ENCODE measurements at places on chromosomes 6 and 20.

DNA sequence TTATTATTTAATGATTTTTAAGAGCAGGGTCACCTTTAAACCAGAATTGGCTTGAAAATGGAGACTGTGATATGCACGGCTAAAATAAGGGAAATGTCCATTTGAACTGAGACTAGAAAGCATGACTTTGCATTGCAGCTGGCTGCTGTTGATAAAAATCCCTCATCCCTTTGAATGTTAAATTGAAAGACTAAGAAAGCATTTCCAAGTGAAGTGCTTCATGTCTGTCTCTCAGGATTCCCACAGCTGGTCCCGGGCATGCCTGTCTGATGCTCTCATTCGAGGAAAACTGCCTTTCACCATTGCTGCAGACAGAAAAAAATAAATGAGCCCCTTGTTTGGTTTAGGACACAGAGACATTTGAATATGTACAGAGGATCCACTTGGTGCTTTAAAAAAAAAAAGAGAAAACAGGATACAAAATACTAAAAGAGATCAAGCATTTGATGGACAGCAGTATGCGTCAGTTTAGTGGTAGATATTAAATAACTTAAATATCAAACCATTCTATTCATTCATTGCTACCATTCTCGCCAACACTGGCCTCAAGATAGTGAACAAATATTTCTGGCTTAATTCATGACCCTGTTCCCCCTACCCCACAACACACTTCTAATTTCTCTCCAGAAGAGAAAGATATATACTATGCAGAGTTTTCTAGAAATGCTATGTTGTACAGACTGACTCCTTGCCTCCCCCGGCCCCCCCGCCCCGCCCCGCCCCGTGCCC lies 55.0 kb downstream of the TBC1D7 start:
- no peak for DNase-seq

- DNase-seq: no peak
Measured at GRCh38 chr20:840858-841567, 7.5 kb downstream of the FAM110A start.

GRCh38 chr6:7529141-7529540 lies 12.3 kb upstream of the DSP start:
- no peak for DNase-seq

GRCh38 chr6:168121303-168121665 lies 42.3 kb upstream of the FRMD1 start:
- no peak for DNase-seq

DNA sequence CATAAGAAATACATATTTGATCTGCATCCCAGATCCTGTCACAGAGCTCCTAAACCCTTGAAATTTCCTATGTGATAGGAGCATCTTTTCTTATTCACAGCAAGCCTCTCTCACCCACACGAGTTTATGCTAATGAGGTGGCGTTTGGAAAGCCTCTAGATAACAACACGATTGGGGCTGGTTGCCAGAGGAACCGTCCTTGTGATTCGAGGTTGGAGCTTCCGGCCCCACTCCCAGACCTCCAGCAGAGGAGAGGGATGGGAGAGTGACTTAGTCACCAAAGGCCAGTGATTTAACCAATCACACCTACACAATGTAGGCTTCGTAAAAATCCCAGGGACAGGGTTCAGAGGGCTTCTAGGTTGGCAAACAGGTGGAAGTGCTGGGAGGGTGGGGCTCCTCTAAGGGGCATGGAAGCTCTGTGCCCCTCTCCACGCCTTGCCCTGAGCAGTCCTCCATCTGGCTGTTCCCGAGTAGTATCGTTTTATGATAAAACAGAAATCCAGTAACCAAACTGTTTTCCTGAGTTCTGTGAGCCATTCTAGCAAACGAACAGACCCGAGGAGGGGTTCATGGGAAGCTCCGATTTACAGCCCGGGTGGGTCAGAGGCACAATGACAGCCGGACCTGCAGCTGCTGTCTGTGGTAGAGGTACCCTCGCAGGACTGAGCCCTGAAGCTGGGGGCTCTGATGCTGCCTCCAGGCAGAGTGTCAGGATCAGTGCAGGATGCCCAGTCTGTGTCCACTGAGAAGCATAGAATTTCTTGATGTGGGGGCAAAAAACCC lies 238.1 kb upstream of the ARID1B start:
- DNase-seq: no peak
